ENCODE measurements at places on chromosomes 6 and 20. TPM values are rescaled to one million over a fixed set of nuclear protein-coding genes. Genes with fewer than 3 reads are reported as not detected.

The HAO1 gene
- total RNA-seq: not detected

The STMND1 gene
- total RNA-seq: not detected

The NRSN1 gene
- total RNA-seq: not detected

The KIAA0408 gene
- 3.5 TPM for total RNA-seq

DNA sequence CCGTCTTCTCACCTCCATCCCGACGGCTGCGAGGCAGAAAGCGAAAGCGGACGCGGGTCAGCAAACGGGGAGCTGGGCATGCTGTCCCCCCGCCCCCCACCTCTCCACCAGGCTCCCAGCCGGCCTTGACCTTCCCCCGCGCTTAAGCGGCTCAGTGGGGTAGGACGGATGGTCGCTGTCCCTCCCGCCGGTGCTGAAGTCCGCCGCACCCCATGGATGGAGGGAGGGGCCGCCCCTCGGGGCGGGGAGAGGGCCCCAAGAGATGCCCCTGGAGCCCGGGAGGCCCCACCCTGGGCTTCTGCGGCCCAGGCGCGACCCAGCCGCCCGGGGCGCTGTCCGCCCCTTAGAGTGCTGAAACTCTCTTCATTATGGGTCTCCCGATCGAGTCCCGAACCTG, at the start of gene KCNB1:
Gene KCNB1, minus strand, starts transcription at position 48 of the 397 bp plus-strand sequence. CDS start 188 bp downstream, outside the sequence.
- DNase-seq: peak; percentile 26

GRCh38 chr20:17595856-17596255, 26.0 kb downstream of the DSTN start:
- DNase-seq: no peak

DNA sequence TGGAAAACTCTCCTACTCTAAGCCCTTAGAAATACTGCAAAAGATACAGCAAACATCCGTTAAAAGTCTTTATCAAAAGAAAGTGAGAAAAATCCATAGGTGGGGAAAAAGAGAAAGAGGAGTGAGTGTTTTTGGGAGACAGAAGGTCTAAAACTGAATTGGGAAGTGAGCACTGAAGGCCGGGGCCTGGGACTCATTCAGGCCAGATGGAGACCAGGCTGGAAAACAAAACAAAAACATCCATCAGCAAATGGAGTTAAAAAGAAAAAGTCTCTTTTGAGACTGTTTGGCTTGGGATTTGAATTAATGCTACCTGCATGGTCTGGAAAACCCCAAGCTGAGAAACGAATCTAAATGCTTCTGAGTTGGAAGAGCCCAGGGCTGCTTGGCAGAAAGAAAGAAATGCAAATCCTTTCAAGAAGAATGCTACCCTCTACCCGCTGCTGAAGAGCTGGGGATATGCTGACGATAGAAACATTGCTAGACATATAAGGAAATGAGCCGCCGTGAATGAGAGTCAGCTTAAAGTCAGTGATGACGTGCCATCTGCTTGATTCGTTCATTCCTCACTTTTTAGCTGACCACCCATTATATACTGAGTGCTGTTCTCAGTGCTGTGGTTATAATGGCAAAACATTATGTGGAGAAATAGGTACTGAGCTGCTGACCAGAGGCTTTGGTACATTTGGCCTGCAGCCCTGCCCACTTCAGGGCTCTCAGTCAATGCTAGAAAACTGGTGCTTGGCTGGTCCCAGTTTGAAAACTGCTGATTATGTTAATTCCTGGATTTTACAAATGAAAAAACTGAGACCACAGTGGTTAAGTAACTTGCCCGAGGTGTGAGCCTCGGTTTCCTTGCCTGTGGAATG, 28.0 kb upstream of the TULP4 start:
- peak; percentile 12 for DNase-seq

GRCh38 chr6:24439858-24440539, 37.3 kb downstream of the MRS2 start:
- no peak for DNase-seq

DNA sequence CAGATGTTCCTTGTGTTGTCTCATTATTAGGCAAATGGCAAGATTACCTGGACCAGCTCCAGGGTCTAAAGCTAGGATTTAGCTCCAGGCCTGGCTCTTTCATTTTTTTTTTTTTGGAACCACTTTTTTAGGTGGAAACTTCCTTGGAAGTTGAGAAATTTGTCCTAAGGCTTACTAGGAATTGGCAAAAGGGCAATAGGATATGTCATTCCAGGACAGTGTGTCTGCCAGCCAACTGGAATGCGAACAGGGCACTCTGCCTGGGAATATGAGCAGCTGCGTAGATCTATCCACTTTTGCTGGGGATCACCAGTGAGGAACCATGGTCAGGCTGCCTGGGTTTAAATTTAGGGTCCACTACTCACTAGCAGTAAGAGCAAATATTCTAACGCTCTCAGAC, 304.0 kb downstream of the TSHZ2 start:
- no peak for DNase-seq

- DNase-seq: no peak
These were observed 541.0 kb upstream of the ADGRB3 start for GRCh38 chr6:68094070-68094469.

GRCh38 chr20:25173886-25174308, 21.6 kb upstream of the ENTPD6 start:
- DNase-seq: no peak

DNA sequence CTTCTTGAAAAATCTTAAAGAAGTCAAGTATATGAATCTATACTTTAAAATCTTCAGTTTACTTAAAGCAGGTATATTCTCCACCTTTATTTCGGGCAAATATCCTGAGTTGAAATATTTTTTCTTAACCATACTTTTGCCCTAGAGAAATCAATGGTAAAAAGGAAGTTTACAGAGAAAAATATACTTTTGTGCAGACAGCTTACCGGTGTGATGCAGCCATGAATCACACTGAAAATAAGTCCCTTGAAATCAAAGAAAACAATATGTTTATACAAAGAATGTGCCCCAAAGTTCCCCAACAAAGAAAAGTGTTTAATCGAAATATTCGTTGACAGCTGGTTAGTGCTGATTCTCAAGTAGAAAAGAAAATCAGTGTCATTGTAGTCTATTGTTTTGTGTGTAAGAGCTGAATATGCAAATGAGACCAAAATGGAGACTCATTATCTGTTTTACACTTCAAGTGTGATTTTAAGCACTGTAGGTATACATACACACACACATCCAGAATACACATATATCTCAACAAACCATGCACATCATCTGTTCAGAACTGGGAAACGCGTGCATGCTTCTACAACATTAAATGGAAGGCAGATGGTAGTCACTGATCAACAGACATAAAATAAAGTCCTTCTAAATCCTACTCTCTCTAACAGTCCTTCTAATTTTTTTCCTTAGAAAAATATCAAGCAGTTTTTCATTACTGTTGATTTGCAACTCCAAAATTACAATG, 73.3 kb downstream of the BTBD9 start:
- DNase-seq: no peak

DNA sequence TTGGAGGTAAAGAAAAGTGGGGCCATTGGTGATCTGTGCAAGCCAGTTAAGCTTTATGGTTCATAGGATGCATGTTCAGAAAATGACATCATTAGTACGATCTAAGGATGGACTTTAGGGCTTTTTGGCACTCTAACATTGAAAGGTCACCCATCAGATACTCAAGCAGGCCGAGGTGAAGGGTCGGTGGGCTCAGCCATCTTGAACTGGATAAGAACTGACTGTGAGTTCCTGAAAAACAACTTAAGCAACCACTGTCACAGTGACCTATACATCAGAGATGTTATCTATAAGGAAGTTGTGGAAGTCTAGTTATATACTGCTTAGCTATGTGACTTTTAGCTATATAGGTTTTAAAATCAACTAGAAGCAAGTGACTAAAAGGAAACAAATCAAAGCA, 13.0 kb upstream of the ITCH start:
- no peak for DNase-seq

GRCh38 chr6:33314515-33314942, 651 bp upstream of the TAPBP start:
- DNase-seq: peak; percentile 68

- DNase-seq: no peak
These were observed 218.7 kb upstream of the FERMT1 start for GRCh38 chr20:6341491-6341890.

GRCh38 chr6:149043476-149044130, 273.9 kb upstream of the TAB2 start:
- no peak for DNase-seq

GRCh38 chr6:156182356-156182755, 594.8 kb upstream of the ARID1B start:
- DNase-seq: no peak

DNA sequence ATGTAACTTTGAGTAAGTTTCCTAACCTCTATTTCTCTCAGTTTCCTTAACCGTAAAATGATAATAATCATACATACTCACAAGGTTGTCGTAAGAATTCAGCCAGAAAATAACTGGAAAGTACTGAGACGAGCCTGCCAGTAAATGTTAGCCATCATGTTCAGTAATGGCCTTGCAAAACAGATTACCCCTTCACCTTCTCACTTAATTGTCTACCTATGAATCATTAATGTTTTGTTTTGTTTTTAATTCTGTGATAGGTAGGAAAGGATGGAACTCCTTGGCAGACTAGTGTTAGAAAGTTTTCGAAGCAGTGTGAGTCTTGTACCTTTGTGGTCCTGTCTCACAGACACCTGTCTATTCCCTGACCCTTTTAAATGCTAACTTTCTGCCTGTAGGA, 50.6 kb downstream of the MAPK14 start:
- no peak for DNase-seq

GRCh38 chr6:116385921-116386320, 15.2 kb downstream of the DSE start:
- DNase-seq: no peak

DNA sequence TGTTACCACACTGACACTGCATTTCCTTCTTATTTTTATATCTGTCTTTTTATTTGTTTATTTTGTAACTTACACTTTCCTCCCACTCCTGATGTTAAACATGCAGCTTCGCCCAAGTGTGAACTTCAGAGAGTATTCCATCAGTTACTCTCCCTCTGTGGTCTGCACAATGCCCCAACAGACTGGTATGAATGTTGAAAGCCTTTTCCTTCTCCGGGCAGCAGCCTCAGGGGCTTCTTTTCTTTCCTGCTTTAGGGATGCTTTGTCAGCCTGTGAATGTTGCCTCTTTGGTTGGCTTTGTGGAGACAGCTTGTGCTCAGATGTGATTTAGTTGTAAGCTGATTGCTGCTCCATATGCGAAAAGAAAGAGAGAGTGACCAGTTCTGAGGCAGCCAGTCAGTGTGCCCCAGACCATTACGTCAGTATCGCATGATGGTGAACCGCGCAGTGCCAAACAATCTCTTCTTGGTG, 44.0 kb downstream of the SMPDL3A start:
- no peak for DNase-seq

- DNase-seq: no peak
These were observed 382.9 kb upstream of the CNR1 start for GRCh38 chr6:88548891-88549505.

DNA sequence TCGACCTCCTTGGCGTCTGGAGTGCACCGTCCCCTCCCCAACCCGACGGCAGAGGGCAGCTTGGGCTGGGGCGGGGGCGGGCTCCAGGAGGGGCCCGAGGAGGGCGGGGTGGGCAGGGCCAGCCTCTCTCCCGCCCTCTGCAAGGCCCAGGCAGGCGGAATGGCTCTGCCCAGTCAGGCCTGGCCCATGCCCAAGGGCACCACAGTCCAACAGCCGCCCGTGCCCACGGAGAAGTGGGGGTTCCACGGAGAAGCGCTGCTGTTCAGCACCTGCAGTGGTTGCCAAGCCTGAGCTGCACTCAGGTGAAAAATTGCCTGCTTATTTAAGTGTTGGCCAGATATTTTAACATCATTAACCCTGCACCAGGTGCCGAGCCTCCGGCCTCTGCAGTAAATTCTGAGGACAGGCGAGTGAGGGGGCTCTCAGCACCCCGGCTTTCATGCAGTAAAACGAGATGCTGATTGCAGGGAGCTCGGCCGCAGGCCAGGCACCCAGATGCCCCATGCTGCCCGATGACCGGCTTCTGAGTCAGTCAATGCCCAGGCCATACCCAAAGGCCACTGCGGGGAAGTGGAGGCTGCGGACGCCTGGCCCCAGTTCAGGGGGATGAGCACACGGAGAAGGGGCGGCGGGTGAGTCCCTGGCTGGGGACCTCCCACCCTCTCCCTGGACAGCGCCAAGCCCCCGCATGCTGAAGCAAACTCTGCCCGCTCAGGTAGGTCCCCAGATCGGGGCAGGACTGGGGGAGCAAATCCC, at the start of gene SRMS:
Gene SRMS, minus strand, starts transcription at position 25 of the 756 bp plus-strand sequence. CDS start 286 bp downstream, outside the sequence.
- no peak for DNase-seq

- DNase-seq: no peak
These were observed 261.1 kb upstream of the RGS17 start for GRCh38 chr6:153392156-153392555.

All from T-cell (primary cell).